Aorta (tissue), 5 donors: ENCODE measurements at places on chromosomes 3 and 15. TPM values are rescaled to one million over a fixed set of nuclear protein-coding genes. Genes with fewer than 3 reads are reported as not detected.

- no peaks in the 10 kb centered on the region for H3K36me3 ChIP-seq
- no peak overlapping the region for H3K27ac ChIP-seq
- H3K4me1 ChIP-seq = no peaks in the 10 kb centered on the region
- no peaks in the 10 kb centered on the region for H3K27me3 ChIP-seq
- no peak for DNase-seq
Measured at GRCh38 chr3:62529230-62529629, 155.9 kb upstream of the FEZF2 start.

Gene GABRB3
- 1.0 TPM for total RNA-seq

Gene SELENOK
- 62.3 TPM for total RNA-seq

DNA sequence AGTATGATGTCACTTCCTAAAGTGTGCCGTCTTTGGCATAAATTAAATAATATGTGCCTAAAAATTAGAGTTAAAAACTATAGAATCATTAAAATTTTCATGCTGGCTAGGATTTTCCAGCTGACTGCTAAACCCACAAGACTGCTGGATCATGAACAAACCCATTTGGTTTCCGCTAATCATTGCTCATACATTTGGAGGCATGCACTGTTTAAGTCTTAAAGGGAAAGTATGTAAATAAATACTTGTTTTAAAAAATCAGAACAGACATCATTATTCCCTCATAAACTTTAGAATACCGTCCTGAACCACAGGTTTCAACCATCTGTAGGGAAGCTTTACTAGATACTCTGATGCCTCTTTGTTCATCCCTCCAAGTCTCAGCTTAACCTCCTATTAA lies 26.5 kb downstream of the ATP6V1A start:
- no peak for DNase-seq
- H3K27ac ChIP-seq = no peak overlapping the region

Gene TGM4
- not detected for total RNA-seq

DNA sequence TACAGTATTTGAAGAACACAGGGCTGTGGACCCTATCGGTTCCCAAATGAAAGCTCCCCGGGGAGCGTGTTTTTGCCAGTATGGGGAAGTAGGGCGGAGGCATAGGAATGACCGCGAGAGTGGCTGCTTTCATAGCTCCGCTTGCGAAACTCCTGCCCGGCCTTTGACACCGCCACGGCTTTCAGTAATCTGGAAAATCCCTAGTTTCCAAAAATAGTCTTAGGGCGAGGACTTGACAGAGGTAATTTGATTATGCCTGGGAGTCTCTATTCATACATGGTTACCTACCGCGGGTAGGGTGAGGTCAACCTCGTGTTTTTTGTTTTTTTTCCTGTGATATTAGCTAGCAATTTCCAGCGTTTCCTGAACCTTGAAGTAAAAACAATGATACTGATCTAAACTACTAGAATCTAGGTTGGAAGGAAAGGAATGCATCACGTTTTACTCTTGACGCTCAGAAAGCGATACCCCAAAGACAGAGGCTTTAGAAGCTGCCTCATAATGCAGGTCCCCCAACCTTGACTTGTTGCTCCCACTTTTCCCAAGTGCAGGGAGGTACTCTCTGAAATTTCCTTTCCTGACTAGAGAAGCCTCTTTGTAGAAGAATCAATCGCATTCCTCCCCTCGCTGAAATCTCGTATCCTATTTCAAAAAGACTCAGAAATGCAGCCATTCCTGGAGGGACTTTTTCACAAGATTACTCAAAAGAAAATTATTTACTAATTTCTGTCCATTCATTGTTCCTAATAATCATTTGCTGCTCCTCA lies 894 bp upstream of the CCNL1 start:
- DNase-seq = peak; percentile 94
- H3K4me1 ChIP-seq = no peaks in the 10 kb centered on the region
- peak overlapping the region; percentile 98 for H3K27ac ChIP-seq
- no peaks in the 10 kb centered on the region for H3K27me3 ChIP-seq
- H3K4me3 ChIP-seq = peak overlapping the region; percentile 73

- H3K36me3 ChIP-seq = no peaks in the 10 kb centered on the region
- no peaks in the 10 kb centered on the region for H3K4me1 ChIP-seq
- H3K27me3 ChIP-seq = no peaks in the 10 kb centered on the region
- no peak overlapping the region for H3K27ac ChIP-seq
- H3K4me3 ChIP-seq = no peak overlapping the region
Measured at GRCh38 chr3:183247011-183247589, 6.0 kb upstream of the B3GNT5 start.

GRCh38 chr3:17201538-17201937 lies 316.8 kb downstream of the PLCL2 start:
- H3K27ac ChIP-seq = no peak overlapping the region
- no peak overlapping the region for H3K4me3 ChIP-seq
- no peak for DNase-seq

GRCh38 chr3:68893600-68894239 lies 38.6 kb downstream of the TAFA4 start:
- no peaks in the 10 kb centered on the region for H3K36me3 ChIP-seq
- no peaks in the 10 kb centered on the region for H3K4me1 ChIP-seq
- no peak overlapping the region for H3K27ac ChIP-seq
- H3K4me3 ChIP-seq = no peak overlapping the region
- DNase-seq = no peak
- no peaks in the 10 kb centered on the region for H3K27me3 ChIP-seq

- DNase-seq = no peak
- H3K4me1 ChIP-seq = no peaks in the 10 kb centered on the region
- H3K27me3 ChIP-seq = no peaks in the 10 kb centered on the region
- H3K4me3 ChIP-seq = no peak overlapping the region
- no peaks in the 10 kb centered on the region for H3K36me3 ChIP-seq
- no peak overlapping the region for H3K27ac ChIP-seq
Measured at GRCh38 chr15:40803688-40804087, 3.2 kb upstream of the ZFYVE19 start.

Gene CPLX3
- total RNA-seq = not detected

GRCh38 chr3:53044371-53044710 lies 1.5 kb downstream of the SFMBT1 start:
- no peaks in the 10 kb centered on the region for H3K27me3 ChIP-seq
- H3K4me1 ChIP-seq = no peaks in the 10 kb centered on the region
- H3K36me3 ChIP-seq = no peaks in the 10 kb centered on the region

Gene INKA1
- 5.5 TPM for total RNA-seq

Gene KLF15
- total RNA-seq = 8.5 TPM
